ENCODE measurements at places on chromosomes 4 and X.

DNA sequence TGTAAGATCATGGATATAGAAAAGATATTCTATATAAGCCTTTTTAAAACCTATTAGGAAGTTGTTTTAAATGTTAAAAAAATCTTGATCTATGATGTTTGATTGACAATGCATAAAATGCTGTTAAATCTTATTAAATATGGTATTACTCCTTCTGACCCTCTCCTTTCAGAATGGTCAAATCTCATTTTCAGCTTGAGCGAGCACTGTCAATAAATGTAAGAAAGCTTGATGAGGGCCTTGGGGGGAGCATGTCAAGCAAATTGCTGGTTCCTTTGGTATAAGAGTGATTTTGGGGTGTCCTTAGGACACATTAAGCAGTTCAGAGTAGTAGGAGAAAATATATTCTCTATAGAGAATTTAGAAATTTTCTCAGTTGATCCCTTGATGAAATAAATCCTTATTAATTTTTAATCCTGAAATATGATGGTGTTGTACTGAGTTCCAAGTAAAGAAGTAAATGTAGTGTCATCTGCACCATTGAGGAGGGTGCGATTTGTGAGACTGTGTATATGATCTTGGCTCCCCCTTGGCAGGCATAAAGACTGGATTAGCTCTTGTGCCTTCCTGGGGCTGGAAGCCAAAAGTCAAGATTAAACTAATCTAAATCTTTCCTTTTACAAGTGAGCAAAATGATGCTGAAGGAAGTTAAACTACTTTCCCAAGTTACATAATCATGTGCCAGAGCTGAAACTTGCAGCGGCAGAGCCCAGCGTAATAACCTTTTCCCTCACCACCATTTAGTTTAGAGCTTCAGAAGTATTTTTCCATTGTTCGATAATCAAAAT, 82.6 kb upstream of the ANK2 start:
- no peak for DNase-seq

- DNase-seq, result no peak
Measured at GRCh38 chr4:107379054-107379869, 340.8 kb downstream of the PAPSS1 start.

- DNase-seq, result no peak
Measured at GRCh38 chrX:121308276-121308805, 260.9 kb downstream of the GLUD2 start.

GRCh38 chr4:113618205-113618604, 143.3 kb downstream of the CAMK2D start:
- DNase-seq, result no peak

- DNase-seq, result no peak
Measured at GRCh38 chr4:150862829-150863228, 152.3 kb downstream of the LRBA start.

- DNase-seq, result no peak
Measured at GRCh38 chr4:166657261-166657660, 577.0 kb downstream of the SPOCK3 start.

DNA sequence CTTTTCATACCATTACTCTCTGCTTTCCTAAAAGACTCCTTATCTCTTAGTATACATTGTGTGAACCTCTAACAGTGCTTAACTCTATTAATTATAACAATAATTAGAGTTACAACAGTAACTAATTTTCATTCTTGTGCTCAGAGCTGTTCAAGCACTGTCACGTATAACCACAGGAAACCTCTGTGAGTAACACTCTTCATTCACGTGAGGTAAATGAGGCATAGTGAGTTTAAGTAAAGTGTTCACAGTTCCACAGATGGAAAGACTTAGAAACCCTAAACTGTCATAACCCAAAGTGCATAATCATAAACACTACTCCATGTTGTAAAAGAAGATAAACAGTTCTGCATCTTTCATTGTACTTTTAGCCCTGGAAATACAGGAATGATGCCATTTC, 222.4 kb downstream of the CCSER1 start:
- DNase-seq, result no peak

- DNase-seq, result no peak
Measured at GRCh38 chrX:119503484-119503861, 35.2 kb downstream of the SLC25A5 start.

DNA sequence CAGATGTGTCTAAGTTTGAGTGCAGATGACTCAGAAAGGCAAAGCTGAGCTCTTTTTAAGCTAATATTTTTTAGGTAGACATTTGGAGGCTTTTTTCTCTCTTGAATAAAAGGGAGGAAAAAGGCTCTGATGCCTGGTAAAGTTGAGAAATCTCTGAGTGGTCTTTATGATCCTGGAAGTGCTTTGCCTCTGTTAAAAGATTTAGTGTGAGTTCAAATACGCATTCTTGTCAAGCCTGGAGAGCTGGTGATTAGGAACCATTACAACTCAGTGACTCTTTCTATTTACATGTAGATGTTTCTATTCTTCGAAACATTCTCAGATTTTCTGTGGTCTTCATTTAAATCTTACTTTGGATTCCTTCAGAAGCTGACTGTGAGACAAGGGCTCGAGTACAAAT, 143.4 kb upstream of the MED14 start:
- no peak for DNase-seq

DNA sequence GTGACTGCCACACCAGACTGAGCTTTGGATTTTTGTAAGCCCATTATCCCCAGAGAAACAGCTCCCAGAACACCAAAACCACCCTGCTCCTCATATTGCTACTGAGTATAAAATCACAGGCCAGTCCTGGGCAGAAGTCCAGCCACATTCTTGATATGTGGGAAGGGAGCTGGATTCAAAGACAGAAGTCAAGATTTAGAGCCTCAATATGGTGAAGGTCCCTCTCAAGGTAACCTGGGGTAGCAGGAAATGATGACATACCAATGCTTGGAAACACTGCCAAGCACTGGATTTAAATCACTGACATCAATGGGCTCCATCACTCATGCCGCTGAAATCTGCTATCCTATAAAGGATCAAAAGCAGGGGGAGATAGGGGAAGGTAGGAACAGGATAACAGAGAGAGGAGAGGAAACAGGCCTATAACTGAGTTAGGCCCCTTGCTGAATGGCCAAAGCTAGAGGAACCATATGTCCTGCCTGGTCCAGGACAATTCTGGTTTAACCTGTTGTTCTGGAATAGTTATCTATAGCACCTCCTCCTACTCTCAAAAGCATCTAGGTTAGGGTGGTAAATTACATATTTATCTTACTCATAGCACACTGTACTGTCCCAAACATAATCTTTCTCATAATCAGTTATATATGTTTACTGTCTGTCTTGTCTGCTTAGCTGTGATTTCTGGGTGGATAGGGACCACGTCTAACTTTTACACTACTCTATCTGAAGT, 83.7 kb upstream of the NHS start:
- no peak for DNase-seq

- DNase-seq, result no peak
Measured at GRCh38 chrX:42242004-42242403, 318.6 kb upstream of the CASK start.

DNA sequence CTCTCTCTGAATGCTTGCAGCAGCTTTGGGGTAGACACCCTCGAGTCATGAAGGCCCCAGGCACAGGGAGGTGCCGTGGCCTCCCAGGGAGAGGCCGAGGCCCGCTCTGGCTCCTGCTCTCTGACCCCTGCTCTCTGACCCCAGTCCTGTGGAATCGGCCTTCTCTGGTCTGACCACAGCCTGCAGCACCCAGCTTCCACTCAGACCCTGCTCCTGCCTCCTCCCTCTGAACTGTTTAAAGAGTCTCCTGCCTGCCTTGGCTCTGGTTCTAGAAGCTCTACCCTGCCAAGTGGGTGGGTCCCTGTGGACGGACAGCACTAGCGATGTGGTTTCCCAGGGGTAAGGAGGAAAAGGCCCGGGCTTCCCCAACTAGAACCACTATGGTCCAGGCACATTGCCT, 78.2 kb upstream of the TMEM150C start:
- no peak for DNase-seq
